Occipital lobe (tissue), 3 donors: ENCODE measurements at places on chromosomes 16 and 17. TPM values are rescaled to one million over a fixed set of nuclear protein-coding genes. Genes with fewer than 3 reads are reported as not detected.

The GPRC5B gene
- total RNA-seq = 39.3 TPM

The TXNL4B gene
- 10.6 TPM for total RNA-seq

The PIK3R6 gene
- 0.47 TPM for total RNA-seq

The SGCA gene
- total RNA-seq = not detected

The CSNK1D gene
- total RNA-seq = 23.9 TPM

The KRT36 gene
- total RNA-seq = not detected

The FLOT2 gene
- total RNA-seq = 20.0 TPM

The DHRS7C gene
- total RNA-seq = not detected

The CRYM gene
- total RNA-seq = 66.6 TPM

The SLFN13 gene
- 0.31 TPM for total RNA-seq

The NPIPA7 gene
- total RNA-seq = 1.6 TPM

The MMP25 gene
- 0.62 TPM for total RNA-seq

The SNAI3 gene
- 0.16 TPM for total RNA-seq

The FOXJ1 gene
- 4.5 TPM for total RNA-seq
